ENCODE measurements at places on chromosomes 6 and 20.

DNA sequence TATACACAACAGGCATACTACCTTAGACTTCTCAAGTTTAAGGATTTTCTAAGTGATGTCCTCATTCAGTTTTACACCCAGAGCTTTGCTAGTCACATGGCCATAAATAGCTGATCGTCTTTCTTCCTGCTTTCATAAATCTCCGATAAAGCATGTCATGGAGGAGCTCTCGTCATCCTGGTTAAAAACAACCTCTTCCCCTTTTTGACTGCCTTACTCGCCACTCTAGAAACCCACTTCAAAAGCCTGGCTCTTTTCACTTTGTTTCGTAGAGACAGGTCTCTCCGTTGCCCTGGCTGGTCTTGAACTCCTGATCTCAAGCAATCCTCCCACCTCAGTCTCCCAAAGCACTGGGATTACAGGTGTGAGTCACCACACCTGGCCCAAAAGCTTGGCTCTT, 67.0 kb upstream of the SMIM29 start:
- DNase-seq = no peak

GRCh38 chr6:8337147-8337546, 98.2 kb downstream of the SLC35B3 start:
- no peak for DNase-seq

GRCh38 chr20:46169245-46170171, 51.4 kb downstream of the CD40 start:
- no peak for DNase-seq

GRCh38 chr6:11163932-11164331, 52.4 kb upstream of the ERVFRD-1 start:
- DNase-seq = no peak

- no peak for DNase-seq
These were observed 850.1 kb downstream of the TBC1D32 start for GRCh38 chr6:120484146-120484545.

DNA sequence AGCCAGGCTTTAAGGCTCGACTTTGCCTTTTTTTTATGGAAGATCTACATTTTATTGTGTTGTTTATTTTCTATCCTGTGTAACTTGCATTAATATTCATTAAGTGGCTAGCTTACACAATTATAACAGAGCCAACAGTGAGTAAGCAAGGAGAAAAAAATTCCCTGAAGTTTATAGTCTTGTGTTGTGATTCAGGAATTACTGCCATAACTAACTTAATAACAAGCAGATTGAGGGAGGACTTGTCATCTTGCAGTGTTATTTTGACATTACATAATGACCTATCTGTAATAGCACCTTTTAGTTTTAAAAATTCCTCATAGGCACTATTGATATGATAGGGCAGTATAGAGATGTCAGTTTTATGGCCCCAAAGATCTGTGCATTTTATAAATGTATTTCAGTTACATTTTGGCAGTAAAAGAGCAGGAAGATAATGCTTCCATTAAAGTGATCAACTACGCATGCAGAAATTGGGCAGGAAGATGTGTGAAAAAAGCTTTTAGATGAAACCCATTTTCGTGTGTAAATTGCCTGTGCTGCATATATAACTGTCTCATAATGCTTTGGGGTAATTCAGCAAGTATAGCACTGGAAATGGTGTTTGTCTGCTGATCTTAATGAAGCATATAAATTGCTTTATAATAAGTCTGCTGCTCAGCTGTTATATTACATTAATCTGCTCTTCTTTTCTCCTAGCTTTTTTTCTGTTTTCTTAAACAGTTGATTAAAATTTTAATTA, 123.0 kb downstream of the SMAP1 start:
- DNase-seq = no peak

DNA sequence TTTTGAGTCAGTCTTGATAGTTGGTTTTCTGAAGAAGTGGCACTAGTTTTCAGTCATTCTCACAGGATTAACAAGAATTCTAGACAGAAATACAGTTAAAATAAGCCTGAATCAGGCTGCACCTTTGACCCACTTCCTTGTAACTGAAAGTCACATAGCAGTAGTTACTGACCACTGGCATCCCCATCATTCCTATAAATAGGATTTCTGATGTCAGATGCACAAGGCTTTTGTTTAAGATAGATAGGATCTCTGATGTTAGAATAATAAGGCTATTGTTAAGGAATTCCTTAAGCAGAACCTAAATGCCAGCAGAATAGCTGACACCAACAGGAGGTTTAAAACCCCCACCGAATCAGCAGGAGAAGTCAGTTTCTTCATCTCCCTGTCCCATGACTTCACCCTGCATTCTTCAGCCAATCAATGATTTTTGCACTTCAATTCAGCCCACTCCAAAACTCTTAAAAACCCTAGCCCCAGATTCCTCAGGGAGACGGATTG, 30.6 kb upstream of the ZBTB24 start:
- DNase-seq = no peak

GRCh38 chr6:62283796-62284411, 2.1 kb downstream of the KHDRBS2 start:
- DNase-seq = peak; percentile 60

DNA sequence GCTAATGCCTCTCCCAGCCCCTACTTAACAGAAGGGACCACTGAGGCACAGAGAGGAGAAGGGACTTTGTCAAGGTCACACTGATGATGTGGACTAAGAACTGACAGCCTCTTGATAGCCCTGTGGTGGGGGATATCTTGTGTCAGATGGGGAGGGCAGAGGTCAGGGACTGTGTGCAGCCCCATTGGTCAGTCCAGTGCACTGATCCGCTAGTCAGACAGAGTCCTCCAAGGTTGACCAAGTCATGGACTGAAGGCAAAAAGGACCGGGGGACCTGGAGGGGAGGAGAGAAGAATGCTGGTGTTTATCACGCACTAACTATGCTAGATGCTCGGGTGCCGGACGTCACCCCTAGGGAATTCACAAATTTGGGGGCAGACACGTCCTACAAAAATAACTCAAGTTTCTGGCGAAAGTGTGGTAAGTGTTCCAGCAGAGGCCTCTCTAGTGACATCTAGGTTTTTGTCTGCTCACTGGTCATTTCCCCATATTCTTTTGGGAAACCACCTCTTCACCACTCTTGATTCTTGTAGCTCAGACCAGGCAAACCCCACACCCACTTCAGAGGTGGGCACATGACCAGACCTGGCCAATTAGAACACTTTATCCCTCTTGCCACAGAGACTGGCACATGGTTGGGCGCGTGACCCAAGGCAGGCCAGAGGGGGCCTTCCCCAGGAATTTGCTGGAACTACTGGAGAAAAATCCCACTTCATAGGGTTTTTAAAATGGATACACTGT, 21.0 kb downstream of the TCF15 start:
- no peak for DNase-seq

DNA sequence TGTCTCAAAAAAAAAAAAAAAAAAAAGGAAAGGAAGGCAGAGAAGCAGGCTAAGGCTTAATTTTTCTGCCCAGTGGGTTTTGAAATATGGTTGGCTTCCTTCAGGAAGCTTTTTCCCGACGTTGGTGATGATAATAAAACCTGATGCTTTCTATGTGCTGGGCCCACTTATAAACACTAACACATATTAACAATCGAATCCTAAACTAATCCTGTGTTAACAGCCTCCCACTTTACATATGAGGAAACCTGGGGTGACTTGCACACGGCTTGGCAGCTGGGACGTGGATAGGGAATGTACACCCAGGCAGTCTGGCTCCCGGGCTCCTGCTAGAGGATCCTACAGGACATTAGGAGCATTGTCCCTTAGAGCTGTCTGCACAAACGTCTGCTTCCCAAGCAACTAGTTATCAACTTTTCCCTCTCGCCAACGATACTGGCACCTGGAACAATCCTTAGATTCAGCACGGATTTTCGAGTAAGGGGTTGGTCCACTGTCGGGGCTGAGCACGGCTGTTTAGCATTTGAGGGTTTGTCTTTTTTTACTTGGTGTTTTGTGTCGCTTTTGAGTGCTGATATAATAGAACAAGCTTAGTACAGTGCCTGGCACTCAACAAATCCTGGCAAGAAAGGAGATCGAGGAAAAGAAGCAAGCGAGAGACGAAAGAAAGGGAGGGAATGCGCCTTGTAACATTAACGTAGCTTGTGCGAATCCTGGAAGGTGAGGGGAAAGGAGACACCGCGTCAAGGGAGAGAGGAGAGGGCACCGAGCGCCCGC, 622 bp upstream of the KIZ start:
- DNase-seq = peak; percentile 29

DNA sequence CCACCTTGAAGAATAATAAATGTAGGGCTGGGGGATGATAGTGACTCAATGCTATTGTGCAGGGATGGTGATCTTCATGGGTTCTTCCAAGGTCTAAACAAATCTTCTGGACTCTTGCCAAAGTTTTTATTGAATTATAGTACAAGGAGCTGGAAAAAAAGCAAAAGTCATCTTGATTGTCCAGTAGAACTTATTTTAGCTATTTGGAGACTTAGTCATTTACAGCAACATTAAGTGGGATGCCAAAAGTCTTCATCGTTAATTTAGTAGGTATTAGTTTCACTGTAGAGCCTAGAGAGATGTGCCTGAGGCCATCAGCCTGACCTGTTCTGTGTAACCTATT, 212.9 kb upstream of the TBX18 start:
- no peak for DNase-seq

DNA sequence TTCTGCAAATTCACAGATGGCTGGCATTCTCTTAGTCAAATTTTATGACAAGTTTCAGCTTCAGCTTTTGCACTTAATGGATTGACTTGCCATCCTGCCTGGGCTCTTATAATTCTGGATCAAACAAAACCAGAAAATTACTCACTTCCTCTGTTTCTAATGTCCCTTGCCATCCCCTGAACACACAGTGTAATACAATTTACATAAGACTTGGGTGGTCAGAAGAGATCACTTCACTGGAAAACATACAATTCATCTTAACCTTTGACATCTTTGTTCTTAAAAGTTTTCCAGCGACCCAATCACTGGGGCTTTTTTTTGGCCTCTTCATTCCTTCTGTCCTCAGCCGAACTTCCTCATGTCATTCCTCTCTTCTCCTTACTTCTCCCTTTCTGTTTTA, 199.0 kb downstream of the ARHGAP18 start:
- DNase-seq = no peak

- DNase-seq = peak; percentile 3
These were observed 195.9 kb downstream of the AKAP7 start for GRCh38 chr6:131331151-131331550.

DNA sequence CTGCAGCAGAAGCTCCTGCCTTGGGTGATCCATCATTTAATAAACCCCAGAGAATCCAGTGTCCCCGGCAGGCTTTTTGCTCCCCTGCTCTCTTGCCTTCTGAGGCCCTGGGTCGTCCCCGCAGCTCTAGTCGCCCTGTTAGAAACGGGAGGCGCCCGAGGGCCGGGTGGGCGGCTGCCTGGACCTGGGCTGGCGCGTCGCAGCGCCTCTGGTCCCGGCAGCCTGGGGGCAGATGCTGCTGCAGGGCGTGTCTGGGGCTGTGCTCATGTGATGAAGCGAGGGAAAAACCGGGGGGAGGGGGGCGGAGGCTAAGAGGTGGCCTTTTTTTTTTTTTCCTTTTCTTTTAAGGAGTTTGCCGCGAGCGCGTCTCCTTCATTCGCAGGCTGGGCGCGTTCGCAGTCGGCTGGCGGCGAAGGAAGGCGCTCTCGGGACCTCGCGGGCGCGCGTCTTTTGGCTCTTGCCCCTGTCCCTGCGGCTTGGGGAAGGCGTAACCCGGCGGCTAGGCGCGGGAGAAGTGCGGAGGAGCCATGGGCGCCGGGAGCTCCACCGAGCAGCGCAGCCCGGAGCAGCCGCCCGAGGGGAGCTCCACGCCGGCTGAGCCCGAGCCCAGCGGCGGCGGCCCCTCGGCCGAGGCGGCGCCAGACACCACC, 394 bp downstream of the AKAP12 start:
- peak; percentile 75 for DNase-seq

GRCh38 chr6:139240161-139241010, 51.4 kb downstream of the TXLNB start:
- DNase-seq = peak; percentile 67

DNA sequence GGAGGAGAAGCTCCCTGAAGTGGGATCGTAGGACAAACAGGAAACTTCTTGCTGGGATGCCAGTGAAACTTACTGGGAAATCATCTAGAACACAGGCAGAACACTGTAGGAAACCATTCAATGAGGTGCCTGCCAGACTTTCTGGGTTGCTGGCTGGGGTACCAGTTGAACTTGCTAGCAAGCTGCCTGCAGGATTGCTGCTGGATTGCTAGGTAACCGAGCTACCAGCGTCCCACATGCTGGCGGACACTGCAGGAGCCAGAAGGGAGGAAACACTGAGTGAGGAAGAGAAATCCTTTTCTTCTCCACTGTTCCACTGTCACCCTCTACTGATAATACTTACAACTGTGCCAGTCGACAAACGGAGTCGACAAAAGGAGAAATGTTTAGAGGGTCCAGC, 91.3 kb upstream of the SLC35B3 start:
- DNase-seq = no peak

DNA sequence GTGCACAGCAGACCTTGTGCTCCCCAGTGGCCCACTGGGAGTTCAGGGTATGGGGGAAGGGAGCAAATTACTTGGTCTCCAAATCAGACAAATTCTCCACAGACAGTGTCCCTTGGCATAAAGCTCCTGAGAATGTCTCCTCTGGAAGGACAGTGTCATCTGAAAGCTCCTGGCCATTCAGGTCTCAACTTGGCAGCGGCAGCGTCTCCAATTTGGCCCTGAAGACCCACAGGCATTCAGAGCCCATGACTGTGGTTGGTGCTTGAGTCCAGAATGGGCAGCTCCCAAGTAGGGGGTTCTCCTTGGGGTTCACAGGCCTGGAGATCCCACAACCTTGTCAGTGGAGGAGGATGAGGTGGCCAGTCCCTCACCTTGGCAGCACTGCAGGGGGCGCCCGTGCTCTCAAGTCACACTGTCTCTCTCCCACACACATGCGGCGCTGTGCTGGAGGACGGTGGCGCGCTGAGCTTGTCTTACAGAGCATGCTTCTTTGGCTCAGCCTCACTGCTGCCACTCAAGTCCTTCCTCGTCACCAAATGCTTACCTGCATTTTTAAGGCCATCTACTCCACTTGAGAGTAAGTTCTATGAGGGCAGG, 20.7 kb downstream of the DYNLRB1 start:
- DNase-seq = no peak

- DNase-seq = peak; percentile 86
These were observed at the start of gene CNKSR3 for GRCh38 chr6:154510144-154510905. TSS of gene CNKSR3 (minus strand) at chr6:154510685. CDS start at chr6:154510114, 571 bp downstream.

DNA sequence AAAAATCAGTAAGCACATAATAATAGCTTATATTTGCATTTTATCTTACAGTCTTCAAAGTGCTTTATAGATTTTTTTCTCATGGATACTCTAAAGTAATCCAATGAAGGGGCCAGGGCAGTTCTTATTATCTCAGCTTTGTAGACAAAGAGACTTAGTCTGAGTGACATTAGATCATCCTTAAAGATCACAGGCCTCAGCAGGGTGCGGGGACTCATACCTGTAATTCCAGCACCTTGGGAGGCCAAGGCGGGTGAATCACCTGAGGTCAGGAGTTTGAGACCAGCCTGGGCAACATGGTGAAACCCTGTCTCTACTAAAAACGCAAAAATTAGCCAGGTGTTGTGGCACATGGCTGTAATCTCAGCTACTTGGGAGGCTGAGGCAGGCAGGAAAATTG, 14.5 kb downstream of the FERMT1 start:
- DNase-seq = no peak

GRCh38 chr6:124200661-124201060, 397.0 kb downstream of the NKAIN2 start:
- no peak for DNase-seq

Measured in large intestine (tissue), 12 donors.